Metanephros (tissue), 2 donors: ENCODE measurements at places on chromosomes 13 and 19. TPM values are rescaled to one million over a fixed set of nuclear protein-coding genes. Genes with fewer than 3 reads are reported as not detected.

Gene SAFB2
- total RNA-seq, result 80.2 TPM

Gene CLDN10
- total RNA-seq, result 94.9 TPM

Gene WASF3
- 22.5 TPM for total RNA-seq

Gene ZNF154
- total RNA-seq, result 24.1 TPM

Gene ADGRE3
- total RNA-seq, result 1.3 TPM

Gene RFPL4A
- total RNA-seq, result not detected
